ENCODE measurements at places on chromosomes 7 and 10.

- DNase-seq, result no peak
Measured at GRCh38 chr10:78617631-78618030, 451.1 kb upstream of the ZMIZ1 start.

DNA sequence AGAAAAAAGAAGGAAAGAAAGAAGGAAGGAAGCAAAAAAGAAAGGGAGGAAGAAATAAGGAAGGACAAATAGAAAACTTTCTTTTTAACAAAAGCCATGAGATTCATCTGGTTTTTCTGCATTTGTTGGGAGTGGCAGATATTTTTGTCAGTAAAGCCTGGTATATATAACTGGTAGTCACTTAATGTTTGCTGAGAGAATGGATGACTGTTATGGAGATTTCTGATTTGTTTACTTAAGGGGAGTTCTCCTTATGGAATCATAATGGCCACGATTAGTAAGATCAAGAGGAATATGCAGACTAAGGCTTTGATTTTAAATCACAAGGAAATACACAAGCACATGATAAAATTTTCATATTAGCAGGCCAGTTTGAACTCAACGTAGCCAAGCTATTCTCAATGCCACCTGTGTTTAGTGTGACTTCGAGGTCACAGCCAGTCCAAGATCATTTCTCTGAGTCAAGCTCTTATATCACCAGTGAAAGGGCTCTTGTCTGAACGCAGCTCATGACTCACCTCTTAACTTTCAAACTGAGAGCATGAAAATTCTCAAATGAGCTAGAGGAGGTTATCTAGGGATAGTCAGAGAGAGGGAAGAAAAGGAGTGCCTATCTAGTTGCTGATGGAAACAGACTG lies 445.1 kb upstream of the ZMIZ1 start:
- DNase-seq, result no peak

- DNase-seq, result no peak
Measured at GRCh38 chr10:58813573-58813972, 300.9 kb downstream of the BICC1 start.

- no peak for DNase-seq
Measured at GRCh38 chr10:125983161-125983560, 86.8 kb downstream of the FANK1 start.

- DNase-seq, result no peak
Measured at GRCh38 chr7:114085592-114086501, 167.0 kb upstream of the PPP1R3A start.

- no peak for DNase-seq
Measured at GRCh38 chr7:99822731-99823718, 4.8 kb upstream of the CYP3A43 start.

- DNase-seq, result no peak
Measured at GRCh38 chr7:141674702-141675101, 27.3 kb downstream of the DENND11 start.

DNA sequence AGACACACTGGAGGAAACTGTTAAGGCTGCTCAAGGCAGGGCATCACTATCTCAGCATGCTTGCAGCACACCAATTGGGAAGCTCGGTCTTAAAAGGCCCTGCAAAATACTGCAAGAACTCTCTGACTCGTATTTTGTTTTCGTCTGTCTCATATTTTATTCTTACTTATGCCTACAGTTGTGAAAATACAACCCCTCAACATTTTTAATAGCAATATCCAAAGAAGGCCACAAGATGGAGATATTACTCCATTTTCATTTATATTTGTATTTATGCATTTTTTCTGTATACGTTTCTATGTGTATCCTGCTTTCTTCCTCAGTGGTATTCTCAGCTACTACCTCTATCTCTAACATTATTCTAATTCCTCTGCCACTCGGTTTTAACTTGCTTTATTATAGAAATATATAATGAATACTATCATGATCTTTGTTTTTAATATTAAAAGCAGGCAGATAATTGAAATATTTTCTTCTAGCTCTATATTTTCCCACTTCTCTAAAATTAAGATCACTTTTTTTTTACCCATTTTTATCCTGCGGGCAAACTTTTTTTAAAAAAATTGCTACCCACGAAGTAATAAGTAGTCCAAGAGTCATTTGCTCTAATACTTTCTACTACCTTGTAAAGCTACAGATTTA lies 10.0 kb downstream of the DNAJC1 start:
- no peak for DNase-seq

GRCh38 chr7:73891178-73891885 lies 30.4 kb downstream of the TMEM270 start:
- DNase-seq, result no peak

GRCh38 chr10:118838364-118838763 lies 83.6 kb upstream of the CACUL1 start:
- DNase-seq, result no peak

DNA sequence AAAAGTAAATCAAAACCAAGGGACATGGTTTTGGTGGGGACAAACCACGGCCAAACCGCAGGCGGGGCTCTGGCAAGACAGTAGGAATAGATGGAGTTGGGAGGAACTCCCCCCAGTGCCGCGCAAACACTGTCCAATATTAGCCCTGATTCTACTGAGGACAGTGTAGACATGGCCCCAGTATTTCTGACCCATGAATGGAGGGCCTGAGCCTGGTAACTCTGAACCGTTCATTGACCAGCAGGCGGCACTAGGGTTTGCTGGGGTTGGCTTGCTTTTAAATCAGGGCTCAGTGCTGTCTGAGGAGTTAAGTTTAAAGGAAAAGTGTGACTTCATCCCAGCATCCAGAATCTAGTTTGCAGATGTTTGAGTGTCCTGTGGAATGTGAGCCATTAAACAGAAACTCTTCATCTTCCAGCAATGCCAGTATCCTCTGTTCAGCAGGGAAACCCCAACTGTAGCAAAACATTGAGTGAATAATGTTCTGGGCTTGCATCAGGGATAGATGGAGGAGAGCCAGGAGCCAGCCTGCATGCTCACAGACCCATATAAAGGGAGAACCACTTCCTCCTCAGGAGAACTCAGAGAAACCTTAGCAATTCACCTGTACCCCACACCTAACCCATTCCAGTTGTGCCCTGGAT lies 147.4 kb upstream of the PRSS58 start:
- DNase-seq, result no peak

DNA sequence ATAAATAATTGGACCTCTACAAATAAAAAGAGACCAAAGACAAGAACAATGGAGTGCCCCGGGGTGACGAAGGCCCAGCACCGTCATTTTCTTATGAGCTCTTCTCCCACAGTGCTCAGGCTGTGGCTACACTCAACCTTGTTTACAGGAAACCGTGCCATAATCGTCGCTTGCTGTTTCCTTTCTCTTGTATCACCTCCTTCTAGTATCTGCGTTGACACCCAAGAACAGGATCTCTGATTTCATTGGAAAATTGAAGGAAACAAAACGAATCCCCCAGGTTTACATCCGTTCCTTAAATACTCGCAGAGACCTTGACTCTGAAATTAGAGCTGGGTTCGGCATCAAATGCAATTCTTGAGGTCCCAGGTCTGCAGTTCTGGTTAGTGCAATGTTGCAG lies 1.7 kb upstream of the IGFBP3 start:
- no peak for DNase-seq

GRCh38 chr7:2980401-2981102 lies 63.1 kb downstream of the CARD11 start:
- no peak for DNase-seq

DNA sequence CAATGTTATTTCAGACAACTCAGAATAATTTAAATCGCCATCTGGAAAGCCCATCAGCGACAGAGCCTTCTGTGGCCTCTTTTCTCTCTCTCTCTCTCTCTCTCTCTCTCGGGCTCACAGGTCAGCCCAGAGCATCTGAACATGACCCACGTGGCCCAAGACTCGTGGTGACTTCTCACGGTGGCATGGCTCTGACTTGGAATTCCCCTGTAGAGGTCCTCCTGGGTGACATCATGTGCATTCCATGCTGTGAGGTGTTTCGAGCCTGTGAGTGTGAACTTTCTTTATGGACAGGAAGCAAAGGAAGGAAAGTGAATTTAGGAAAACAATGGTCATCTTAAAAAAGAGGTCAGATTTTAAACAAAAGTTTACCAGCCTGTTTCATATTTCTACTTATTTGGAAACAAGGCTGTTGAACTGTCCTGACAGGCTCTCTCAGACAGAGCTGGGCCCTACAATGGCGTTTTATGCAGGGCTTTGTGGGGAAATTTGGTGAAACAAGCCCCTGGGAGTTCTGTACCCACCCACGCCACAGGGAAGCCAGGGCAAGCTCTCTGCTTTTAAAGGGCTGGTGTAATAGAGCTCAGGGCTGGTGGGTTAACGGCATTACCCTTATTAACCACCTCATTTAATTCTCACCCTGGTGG lies 359.7 kb upstream of the ZNF32 start:
- DNase-seq, result no peak

GRCh38 chr7:108598153-108598552 lies 28.5 kb downstream of the DNAJB9 start:
- no peak for DNase-seq

GRCh38 chr7:29815181-29816105 lies 9.1 kb downstream of the WIPF3 start:
- no peak for DNase-seq

- DNase-seq, result no peak
Measured at GRCh38 chr7:41886262-41886900, 183.5 kb upstream of the INHBA start.

DNA sequence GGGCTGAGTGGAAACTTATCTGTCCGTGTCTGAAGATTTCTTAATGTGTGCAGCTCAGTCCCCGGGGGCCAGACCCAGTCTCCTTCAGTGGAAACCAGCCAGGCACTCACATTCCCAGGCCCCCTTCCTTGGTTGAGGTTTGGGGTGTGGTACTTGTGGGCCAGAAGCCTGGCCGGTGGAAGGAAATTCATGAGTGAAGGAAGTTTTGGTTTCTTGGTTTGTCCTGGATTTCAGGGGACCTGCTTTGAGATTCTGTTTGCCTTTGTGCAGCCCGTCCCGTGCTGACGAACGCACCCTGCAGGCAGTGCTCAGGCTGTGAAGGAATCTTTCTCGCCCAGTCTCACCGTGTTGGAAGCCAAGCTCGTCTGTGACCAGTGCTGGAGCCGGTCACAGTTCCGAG lies 2.9 kb downstream of the INPP5A start:
- no peak for DNase-seq

GRCh38 chr10:91635401-91636400 lies 2.8 kb upstream of the PPP1R3C start:
- peak; percentile 23 for DNase-seq

GRCh38 chr10:55169493-55169892 lies 368.5 kb upstream of the PCDH15 start:
- no peak for DNase-seq

- DNase-seq, result no peak
Measured at GRCh38 chr10:19628767-19629560, 187.3 kb upstream of the PLXDC2 start.

DNA sequence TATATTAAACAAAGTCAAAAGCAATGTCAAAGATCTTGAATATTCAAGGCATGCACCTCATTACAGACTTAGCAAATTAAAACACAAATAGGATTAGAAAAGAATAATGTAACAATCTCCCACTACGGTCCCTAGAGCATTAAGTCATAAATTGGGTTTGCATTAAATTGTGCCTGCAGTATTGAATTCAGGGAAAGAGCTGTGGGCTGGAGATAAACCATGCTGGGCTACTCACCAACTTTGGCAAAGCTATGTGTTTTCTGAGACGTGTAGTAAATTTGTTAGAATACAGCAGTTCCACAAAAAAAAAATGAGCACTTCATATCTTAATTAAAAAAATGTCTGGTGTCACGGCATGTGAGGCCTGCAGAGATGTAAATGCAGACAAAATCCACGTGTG lies 241.6 kb downstream of the SNX10 start:
- DNase-seq, result no peak

Measured in stimulated activated CD4-positive, alpha-beta T cell treated with anti-CD3 and anti-CD28 coated beads, Interleukin-12 subunit alpha, Interleukin-12 subunit beta, amount 100 ng/mL, for 48 hours (primary cell).